Right renal pelvis (tissue), 4 donors: ENCODE measurements at places on chromosomes 5 and 9. TPM values are rescaled to one million over a fixed set of nuclear protein-coding genes. Genes with fewer than 3 reads are reported as not detected.

GRCh38 chr9:99375481-99375880, 153.4 kb downstream of the SEC61B start:
- DNase-seq = no peak

GRCh38 chr5:88743231-88743834, 139.7 kb downstream of the MEF2C start:
- DNase-seq = no peak

Gene CCIN
- 0.37 TPM for polyA plus RNA-seq

DNA sequence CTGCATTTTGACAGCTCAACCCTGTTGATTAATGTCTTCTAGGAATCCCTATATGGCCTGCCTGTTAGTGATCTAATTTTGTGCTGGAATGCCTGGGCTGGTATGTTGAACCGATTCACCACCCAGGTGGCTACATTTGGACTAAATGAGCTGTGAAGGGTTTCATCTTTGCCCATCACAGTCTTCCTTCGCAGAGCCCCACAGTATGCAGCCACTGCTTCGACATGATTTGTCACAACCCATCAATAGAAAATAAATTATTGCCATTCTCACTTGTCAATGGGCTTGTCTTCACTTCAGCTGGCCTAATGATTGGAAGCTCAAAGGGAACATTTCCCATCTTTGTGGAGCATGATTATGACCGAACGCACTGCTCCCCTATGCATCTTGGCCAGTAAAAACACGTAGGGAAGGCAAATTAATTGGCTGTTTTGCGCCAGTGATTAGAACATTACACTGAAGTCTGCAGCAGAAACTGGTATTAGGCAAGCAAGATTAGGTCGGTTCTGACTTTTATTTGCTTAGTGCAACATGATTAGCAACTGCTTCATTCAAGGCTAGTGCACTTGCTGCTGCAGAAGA, 408.5 kb downstream of the KIAA0825 start:
- DNase-seq = no peak

DNA sequence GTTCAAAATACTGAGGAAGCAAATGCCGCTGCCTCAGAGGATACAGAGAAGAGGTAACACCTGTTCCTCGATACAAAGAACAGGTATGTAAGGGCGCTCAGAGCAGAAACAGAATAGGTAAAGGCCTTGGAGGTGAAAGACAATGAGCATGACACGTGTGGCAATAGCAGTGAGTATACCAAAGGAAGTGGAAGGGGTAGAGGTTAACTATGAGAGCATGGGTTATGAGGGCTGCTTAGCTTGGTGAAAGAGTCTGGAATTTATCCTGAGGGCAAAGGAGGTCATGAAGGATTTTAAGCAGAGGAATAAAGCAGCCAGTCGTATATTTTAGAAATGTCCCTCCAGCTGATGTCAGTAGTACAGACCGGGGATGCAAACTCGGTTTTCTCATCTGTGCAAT, 269.8 kb upstream of the ZNF462 start:
- DNase-seq = no peak

Gene SPOCK1
- 11.3 TPM for polyA plus RNA-seq

- DNase-seq = no peak
These were observed 121.9 kb upstream of the RFX3 start for GRCh38 chr9:3647652-3648051.

DNA sequence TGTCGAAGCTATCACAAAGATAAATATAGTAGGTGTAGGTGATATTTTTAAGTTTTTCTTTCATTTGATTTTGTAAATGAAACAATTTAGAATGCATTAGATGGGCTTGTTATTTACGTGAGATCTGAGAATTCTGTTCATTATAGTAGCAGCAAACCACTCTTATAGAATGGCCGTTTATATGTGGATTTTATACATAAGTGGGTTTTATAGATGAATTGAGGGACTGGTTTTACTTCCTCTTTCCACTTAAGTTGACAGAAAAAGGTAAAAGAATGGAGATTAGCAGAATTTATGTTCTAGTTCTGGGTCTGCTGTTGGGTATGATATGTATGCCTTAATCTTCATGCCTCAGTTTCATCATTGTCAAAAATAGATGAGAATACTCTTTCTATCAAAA, 5.6 kb downstream of the RMI1 start:
- DNase-seq = no peak

Gene DAB2
- 191 TPM for polyA plus RNA-seq

Gene RLN2
- polyA plus RNA-seq = 2.5 TPM

DNA sequence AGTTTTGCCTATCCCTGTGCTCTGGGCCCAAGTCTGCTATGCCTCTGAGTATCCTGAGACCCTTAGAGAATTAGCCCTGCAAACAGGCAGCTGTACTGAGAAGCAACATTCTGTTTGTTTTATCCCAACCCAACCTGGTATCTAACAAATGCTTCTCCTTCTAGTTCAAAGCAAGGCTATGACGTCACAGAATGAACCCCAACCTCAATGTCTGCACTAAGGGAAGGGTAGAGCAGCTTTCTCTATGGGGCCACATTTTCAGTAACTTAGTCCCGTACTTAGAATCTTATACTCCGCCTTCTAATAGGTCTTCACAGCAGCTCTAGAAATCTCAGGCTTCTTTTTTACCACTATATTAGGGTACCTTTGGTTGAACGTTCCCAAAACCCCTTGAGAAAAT, 169.6 kb downstream of the TSSK1B start:
- DNase-seq = no peak

Gene WWC1
- polyA plus RNA-seq = 83.2 TPM

DNA sequence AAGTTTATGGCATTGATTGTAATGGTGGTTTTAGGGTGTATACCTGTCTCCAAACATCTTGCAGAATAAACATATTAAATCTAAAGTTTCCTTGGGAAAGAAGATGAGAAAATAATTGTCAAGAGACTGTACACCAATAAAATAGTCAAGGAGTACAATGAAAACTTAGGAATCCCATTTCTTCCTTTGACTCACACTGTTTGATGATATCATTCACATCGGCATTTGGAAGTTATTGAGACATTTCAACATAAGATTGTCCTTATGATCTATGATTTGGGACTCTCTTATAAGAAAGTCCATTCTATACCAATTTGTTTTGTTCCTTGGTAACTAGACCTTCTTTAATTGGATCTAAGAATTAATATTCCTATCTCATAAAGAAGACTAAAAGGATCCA, 482.7 kb downstream of the RAB3C start:
- DNase-seq = no peak

Gene SARDH
- polyA plus RNA-seq = 13.7 TPM

- DNase-seq = no peak
These were observed 284.3 kb downstream of the ARHGAP26 start for GRCh38 chr5:143054480-143054941.

DNA sequence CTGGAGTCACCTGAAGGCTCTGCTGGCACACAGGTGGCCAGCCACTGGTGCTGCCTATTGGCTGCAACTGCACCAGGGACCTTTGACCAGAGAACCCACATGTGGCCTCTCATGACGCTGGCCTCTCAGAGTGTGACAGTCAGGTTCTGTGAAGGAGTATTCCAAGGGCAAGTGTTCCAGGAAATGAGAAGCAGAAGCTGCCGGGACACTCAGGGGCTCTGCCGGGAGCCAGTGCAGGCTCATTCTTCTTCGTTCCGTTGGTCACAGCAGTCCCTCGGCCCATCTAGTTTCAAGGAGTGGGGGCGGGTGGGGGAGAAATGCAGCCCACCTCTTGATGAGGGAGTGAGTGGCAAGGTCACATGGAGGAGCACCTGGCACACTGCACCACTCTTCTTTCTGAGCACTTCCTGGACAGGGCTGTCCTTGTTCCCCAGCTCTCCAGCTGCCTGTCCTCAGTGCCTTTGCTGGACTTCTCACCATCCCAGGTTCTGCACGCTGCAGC, 237.5 kb downstream of the GADD45G start:
- DNase-seq = no peak
